ENCODE measurements at places on chromosomes 2 and 18. TPM values are rescaled to one million over a fixed set of nuclear protein-coding genes. Genes with fewer than 3 reads are reported as not detected.
A peak's percentile ranks its signal among the peaks of the same experiment; 100 is the strongest.

DNA sequence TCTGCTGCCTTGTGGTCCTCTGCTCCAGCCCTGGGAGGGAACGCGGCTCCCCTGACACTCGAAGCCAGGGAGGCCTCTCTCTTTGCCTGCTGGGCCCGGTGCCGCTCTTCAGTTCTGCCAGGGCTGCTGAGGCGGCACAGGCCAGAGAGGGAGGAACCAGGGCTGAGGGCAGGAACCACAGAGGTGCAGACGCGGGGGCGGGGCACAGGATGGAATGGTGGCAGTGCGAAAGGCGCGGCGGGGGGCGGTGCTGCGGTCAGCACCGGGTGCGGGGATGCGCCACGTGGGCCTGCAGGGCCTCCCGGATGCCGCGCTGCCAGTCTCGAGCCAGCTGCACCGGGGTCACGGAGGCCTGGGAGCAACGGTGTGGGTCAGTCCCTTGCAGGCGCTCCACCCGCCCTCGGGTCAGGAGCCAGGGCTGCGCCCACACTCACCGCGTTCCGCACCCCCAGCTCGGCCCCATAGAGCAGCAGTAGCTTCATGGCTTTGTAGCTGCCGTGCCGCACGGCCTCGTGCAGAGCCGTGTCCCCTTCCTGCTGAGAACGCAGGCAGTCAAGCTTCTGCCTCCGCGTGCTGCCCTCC lies 4.4 kb downstream of the ANKRD23 start:
- peak; percentile 81 for DNase-seq
- H3K4me3 ChIP-seq = no peak overlapping the region
- no peaks in the 10 kb centered on the region for H3K36me3 ChIP-seq
- peaks cover 7% of the 10 kb centered on the region for H3K4me1 ChIP-seq
- no peaks in the 10 kb centered on the region for H3K27me3 ChIP-seq
- H3K27ac ChIP-seq = no peak overlapping the region

- no peaks in the 10 kb centered on the region for H3K27me3 ChIP-seq
- H3K4me3 ChIP-seq = no peak overlapping the region
These were observed 141.4 kb upstream of the DOK6 start for GRCh38 chr18:69259282-69259681.

DNA sequence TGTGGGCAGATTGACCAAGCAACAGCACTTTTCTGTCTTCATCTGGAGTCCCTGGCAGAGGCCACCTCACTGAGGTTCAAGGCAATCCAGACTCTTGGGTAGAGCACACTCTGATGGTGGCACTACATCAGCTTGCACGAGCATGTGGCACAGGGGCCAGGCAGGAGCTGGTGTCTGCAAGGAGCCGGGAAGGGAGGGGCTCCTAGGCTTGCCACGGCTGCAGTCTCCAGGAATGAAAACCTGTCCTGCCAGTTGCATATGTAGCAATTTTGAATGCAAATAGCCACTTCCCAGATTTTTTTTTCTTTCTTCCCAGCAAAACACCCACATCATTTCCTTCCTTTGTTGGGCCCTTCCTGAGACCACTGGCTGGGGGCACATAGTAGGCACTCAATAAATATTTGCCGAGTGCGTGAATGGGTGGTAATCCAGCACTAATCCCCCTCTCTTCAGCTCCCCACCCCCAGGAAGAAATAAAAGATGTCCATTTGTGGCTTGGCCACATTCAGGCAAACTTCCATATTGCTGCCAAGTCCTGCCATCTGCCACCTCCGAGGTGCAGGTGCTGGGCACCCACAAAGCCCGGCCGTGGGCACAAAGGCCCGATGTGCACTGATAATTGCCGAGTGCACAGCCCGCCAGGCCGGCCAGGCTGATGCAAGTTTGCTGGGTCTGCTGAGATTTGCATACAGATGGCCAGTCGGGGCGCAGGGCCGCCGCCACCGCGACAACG lies 72.4 kb downstream of the MYCN start:
- no peaks in the 10 kb centered on the region for H3K36me3 ChIP-seq

Gene CHRNG
- not detected for total RNA-seq

- H3K27ac ChIP-seq = no peak overlapping the region
- H3K4me1 ChIP-seq = peaks cover 4% of the 10 kb centered on the region
- DNase-seq = no peak
- no peak overlapping the region for H3K4me3 ChIP-seq
- peaks cover 12% of the 10 kb centered on the region for H3K36me3 ChIP-seq
These were observed 22.7 kb downstream of the TMEM87B start for GRCh38 chr2:112077814-112078213.

GRCh38 chr2:8462899-8463648 lies 218.8 kb upstream of the ID2 start:
- no peaks in the 10 kb centered on the region for H3K36me3 ChIP-seq
- H3K4me1 ChIP-seq = no peaks in the 10 kb centered on the region
- H3K27ac ChIP-seq = no peak overlapping the region
- H3K4me3 ChIP-seq = no peak overlapping the region

- no peaks in the 10 kb centered on the region for H3K4me1 ChIP-seq
- no peaks in the 10 kb centered on the region for H3K36me3 ChIP-seq
- H3K4me3 ChIP-seq = no peak overlapping the region
- H3K27me3 ChIP-seq = no peaks in the 10 kb centered on the region
These were observed 55.1 kb downstream of the RALBP1 start for GRCh38 chr18:9530226-9531009.

- no peaks in the 10 kb centered on the region for H3K27me3 ChIP-seq
- H3K27ac ChIP-seq = no peak overlapping the region
- H3K4me1 ChIP-seq = no peaks in the 10 kb centered on the region
- H3K4me3 ChIP-seq = no peak overlapping the region
- no peak for DNase-seq
These were observed 44.3 kb upstream of the KLF11 start for GRCh38 chr2:9998916-9999654.

Gene DAPL1
- 0.48 TPM for total RNA-seq

- DNase-seq = no peak
- no peak overlapping the region for H3K4me3 ChIP-seq
- H3K27me3 ChIP-seq = no peaks in the 10 kb centered on the region
- no peaks in the 10 kb centered on the region for H3K4me1 ChIP-seq
- H3K36me3 ChIP-seq = no peaks in the 10 kb centered on the region
These were observed 889.5 kb upstream of the NXPH2 start for GRCh38 chr2:139669675-139670074.

DNA sequence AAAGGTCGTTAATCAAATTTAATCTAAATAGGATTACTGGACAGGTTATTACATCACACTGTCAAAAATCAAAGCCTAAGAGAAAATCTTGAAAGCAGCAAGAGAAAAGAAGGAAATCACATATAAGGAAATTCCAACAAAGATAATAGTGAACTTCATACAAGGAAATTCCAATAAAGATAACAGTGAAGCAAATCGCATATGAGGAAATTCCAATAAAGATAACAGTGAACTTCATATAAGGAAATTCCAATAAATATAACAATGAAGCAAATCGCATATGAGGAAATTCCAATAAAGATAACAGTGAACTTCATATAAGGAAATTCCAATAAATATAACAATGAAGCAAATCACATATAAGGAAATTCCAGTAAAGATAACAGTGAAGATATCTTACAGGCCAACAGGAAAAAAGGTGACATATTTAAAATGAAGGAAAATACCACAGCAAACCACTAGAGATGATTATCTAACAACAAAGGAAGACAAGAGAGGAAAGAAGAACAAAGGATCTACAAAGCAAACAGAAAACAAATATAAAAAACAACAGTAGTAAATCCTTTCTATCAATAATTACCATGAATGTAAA lies 787.7 kb downstream of the CCDC85A start:
- no peaks in the 10 kb centered on the region for H3K27me3 ChIP-seq
- H3K4me3 ChIP-seq = no peak overlapping the region
- no peaks in the 10 kb centered on the region for H3K36me3 ChIP-seq
- DNase-seq = no peak
- H3K27ac ChIP-seq = no peak overlapping the region

- no peak for DNase-seq
- H3K4me1 ChIP-seq = no peaks in the 10 kb centered on the region
- H3K4me3 ChIP-seq = no peak overlapping the region
- H3K27ac ChIP-seq = no peak overlapping the region
These were observed 79.2 kb upstream of the MYO3B start for GRCh38 chr2:170098626-170099312.

DNA sequence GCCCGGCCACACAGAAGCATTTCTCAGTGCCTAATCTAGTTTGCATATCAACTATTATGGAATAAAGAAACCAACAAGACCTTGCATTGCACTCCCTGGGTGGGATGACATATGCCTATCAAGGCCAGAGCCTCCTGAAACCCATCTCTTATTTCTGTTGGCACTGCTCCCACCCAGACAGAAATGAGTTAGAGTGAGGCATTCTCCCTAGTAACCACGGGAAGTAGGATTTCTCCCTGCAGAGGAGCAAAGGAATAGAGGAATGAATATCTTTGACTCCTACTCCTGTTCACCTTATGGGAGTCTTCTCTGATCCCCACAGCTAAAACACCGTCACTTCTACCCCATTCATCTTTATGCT lies 24.2 kb upstream of the SCYGR1 start:
- H3K4me3 ChIP-seq = no peak overlapping the region
- no peak for DNase-seq
- H3K27ac ChIP-seq = no peak overlapping the region
- no peaks in the 10 kb centered on the region for H3K4me1 ChIP-seq
- H3K36me3 ChIP-seq = no peaks in the 10 kb centered on the region

DNA sequence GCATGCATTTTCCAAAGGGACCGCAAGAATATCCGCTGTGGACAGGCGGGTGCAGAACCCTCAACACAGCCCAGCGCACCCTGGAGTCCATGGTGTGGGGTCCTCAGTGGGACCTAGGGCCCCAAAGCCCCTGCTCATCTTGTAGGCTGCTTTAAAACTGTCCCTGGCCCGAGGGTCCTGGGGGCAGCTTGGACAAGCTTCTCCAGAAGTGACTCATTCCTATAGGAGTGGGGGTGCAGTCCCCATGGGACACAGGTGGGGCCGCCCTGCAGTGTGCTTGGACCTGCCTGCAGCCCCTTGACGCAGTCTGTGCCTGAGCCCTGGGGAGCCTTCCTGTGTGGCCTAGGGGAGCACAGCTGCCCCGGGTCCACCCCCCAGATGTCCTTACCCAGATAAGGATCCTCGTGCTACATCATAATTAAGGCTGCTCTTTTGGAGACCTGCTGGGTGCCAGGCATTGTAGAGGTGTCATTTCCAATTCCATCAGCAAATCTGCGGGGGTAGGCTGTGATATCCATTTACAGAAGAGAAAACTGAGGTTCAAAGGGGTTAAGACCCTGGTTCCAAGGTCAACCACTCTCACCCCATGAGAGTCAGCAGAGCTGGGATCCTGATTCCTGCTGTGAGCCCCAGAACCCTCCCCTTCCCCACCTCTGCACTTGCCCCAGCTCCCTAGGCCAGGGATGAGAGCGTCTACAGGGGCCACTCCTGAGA lies 1.7 kb upstream of the HS6ST1 start:
- H3K27me3 ChIP-seq = no peaks in the 10 kb centered on the region
- DNase-seq = no peak
- H3K4me3 ChIP-seq = no peak overlapping the region
- peaks cover 6% of the 10 kb centered on the region for H3K4me1 ChIP-seq
- H3K27ac ChIP-seq = no peak overlapping the region
- no peaks in the 10 kb centered on the region for H3K36me3 ChIP-seq
